Colonic mucosa (tissue), 4 donors: ENCODE measurements at places on chromosomes 3 and 15. TPM values are rescaled to one million over a fixed set of nuclear protein-coding genes. Genes with fewer than 3 reads are reported as not detected.

DNA sequence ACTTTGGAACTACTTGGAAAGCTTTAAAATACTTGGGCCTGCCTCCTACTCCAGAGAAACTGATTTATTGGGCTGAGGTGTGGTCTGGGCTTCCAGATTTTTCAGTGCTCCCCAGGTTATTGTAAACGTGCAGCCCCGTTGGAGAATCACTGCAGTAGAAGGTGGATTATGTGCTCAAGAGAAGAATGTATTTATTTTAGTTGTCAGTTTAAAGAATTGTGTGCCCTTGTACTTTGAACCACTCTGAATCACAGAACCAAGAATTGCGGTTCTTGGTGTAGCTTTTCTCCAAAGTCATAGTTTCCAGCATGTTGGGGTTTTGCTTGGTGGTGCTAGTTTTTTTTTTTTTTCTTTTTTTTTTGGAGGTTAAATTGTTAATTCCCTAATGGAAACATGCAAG, 1.6 kb downstream of the TATDN2 start:
- DNase-seq = no peak

- DNase-seq = no peak
Observed at GRCh38 chr15:40054605-40054854, 15.5 kb upstream of the SRP14 start.

- DNase-seq = no peak
Observed at GRCh38 chr3:112738366-112738765, 97.4 kb upstream of the CCDC80 start.

DNA sequence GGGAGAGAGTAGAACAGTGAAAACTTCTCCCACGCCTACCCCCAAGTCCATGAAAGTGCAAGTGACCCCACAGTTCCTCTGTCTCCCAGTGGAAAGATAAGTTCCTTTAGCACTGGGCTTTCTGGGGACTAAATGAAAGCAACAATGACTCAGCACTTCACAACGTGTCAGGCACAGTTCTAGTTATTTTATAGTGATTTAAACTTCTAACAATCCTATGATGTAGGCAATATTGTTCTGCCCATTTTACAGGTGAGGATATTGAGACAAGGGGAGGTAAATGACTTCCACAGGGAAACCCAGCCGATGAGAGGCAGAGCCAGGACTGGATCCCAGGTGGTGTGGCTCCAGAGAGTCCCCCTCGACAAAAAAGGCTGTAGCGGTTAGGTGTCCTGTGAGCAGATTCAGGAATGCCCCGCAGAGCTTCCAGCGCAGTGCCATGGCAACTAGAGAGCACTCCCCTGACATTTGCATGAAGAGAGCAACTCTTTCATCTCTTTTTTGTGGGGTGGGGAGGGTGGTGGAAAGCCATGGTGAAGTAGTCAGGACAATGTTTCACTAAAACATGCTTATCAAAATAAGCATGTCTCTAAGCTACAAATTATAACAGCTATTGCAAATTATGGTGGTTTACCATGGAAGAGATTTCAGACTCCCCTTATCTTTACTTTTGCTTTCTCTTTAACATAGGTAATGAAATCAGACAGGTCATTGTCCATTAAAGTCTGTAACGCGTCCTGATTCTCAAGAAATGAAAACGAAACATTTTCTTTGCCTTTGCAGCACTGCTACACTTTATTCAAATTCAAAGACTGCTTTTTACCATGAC, 62.1 kb downstream of the NR2F2 start:
- DNase-seq = no peak

- no peak for DNase-seq
Observed at GRCh38 chr15:42165106-42165505, 8.7 kb upstream of the PLA2G4F start.

DNA sequence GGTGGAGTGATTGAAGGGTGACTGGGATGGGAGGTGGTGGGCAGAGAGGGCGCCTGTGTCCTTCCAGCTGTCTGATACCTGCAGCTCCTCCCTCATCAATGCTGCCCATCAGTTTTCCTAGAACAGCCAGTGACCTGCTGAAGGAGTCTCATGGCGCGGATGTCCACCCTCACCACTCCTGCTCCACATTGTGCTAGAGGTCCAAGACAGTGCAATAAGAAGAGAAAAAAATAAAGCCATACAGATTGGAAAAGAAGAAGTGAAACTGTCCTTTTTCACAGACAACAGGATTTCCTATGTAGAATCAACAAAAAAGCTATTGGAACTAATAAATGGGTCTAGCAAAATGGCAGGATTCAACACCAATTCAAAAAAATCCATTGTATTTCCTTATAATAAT, 7.4 kb downstream of the ZDHHC19 start:
- no peak for DNase-seq

CASR gene
- 0.16 TPM for total RNA-seq

GRCh38 chr3:180409883-180410282, 192.1 kb upstream of the TTC14 start:
- DNase-seq = no peak

GRCh38 chr3:129476586-129476985, 36.6 kb downstream of the IFT122 start:
- DNase-seq = no peak

DNA sequence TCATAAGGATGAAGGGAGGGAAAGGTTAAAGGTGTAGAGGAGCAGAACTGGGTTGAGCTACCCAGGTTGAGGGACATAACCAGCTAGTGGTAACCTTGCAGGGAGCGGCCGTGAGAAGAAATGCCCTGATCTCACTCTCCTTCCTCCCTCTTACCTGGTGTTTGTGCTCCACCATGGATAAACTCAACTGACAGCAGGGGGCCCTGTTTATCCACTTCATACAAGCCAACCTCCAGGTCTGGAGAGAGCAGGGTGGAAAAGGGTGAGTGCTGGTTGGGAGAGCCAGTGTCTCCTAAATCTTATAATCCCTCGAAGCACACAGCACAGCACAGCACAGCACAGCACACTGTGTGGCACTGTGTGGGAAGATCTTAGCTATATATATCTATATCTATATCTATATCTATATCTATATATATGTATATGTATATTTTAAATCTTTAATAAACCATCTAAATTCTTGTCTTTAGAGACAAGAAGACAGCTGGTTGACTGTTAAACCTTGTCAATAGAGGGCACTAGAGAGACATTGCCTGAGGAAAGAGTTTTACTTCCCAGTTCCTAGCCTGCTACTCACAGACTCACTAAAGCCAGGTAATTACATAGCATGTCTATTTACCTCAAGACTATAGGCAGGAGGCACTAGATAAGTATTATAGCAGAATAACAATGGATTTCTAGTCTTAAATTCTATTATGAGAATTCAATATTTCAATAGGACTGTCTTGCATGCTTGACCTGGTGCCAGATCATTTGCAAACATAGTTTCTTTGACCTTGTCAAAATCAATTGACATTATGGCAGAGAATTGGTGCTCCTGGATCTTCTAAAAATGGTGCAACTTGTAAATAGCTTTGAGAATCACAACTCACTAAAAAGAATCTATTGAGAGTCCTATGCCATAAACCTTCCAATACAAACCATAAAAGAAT, 21.7 kb upstream of the FMN1 start:
- DNase-seq = no peak

GRCh38 chr3:42369304-42369703, 41.1 kb downstream of the LYZL4 start:
- DNase-seq = no peak

A4GNT gene
- not detected for total RNA-seq

DNA sequence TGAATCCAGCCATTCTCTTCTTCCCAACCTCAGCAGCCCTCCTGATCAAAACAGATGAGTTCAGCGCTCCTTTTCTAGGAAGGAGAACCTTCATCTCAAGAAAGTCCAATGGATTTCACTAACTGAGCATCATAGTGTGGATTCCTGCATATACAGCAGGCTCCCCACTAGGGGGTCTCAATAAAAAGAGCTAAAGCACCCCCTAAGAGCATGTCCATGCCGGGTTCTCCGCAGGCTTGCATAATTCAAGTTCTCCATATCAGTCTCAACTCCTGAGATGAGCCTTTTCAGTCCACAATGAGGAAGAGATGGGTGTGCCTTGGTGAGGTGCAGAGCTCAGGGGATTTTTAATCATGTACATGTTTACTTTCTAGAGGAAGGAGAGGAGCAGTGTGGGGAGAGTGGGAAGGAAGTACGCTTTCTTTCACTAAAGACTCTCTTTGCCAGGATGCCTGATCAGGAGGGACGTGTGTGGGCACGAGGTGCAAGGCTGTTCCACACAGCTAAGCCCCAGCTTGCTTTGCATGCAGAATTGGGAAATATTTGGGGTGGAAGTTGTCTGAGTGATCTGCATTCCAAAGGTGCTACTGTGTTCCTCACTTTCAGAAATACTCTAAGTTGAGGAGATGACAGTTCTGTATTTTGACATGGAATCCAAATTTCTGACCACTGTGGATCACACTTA, 563.5 kb downstream of the OCA2 start:
- DNase-seq = no peak

CNTN4 gene
- total RNA-seq = 19.1 TPM

DNA sequence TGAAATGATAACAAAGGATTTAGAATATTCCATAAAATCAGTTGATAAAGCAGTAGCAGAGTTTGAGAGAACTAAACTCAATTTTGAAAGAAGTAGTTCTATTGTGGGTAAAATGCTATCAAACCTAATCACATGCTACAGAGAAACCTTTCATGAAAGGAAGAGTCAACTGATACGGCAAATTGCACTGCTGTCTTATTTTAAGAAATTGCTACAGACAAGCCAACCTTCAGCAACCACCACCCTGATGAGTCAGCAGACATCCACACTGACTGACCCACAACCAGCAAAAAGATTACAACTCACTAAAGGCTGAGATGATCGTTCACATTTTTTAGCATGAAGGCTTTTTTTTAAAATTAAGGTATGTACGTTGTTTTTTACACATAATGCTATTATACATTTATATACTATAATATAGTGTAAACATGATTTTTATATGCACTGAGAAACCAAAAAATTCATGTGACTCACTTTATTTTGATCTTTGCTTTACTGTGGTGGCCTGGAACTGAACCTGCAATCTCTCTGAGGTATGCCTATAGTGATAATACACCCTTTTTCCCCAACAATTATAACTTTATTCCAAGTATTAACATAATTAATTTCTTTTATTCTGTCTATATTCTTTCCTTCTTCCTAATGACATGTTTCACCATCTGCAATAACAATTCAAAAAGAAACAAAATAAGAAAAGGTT, 109.9 kb downstream of the TBC1D5 start:
- no peak for DNase-seq

GRCh38 chr15:81001152-81002008, 657 bp downstream of the TLNRD1 start:
- DNase-seq = peak; percentile 68

GRCh38 chr3:78003090-78003489, 963.2 kb downstream of the ROBO2 start:
- DNase-seq = no peak

- no peak for DNase-seq
Observed at GRCh38 chr15:29747837-29748417, 74.3 kb downstream of the TJP1 start.

CHRD gene
- 2.0 TPM for total RNA-seq

DNA sequence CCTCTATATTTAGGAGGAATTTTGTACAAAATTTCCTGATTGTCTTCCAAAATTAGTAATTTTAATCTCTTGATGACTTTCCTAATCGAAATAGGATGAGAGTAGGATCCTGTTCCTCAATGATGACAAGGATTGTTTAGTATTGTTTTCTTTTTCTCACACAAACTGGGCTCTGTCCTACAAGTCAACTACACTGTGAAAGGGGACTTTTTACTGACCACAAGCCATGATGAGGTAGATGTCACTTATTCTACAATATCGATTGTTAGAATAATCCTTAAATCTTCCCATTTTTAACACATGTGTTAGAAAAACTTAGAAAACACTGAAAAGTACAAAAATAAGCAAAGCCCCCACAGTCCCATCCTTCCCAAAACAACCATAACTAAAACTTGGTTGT, 35.8 kb upstream of the TSC22D2 start:
- no peak for DNase-seq

DNA sequence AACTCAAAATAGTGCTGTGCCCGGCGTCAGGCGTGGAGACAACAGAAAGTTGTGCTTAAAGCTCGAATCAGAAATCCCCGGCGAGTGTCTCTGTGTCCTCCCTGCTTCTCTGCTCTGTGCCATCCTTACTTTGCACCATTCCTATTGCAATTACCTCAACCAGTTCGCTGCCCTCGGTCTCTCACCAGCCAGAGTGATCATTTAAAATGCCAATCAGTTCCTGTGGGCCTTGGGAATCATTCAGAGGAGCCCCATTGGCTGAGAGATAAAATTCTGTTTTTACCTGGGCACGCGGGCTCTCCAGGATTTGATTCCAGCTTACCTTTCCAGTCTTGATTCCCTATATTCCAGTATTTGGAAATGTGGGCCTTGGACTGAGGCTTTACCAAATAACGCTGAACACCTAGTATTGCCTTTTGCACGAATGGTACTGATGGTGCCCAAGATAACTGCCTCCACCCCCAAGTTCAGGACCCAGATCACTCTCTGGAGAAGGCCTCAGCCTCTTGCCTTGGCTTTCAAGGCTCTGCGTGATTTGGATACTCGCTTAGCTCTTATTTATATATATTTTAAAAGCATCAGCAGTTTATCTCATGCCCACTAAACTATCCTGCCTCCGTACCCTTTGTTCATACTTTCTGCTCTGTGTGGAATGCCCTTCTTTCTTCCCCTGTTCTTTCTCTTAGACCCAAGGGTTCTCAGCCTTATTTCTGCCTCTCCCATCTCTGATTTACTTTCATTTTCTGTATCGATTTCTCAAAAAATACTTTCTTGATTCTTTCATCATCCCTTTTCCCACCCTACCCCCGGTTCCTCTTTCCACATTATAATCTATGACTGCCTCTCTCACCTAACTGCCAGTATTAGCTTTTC, 863 bp downstream of the PSMA4 start:
- no peak for DNase-seq

DNA sequence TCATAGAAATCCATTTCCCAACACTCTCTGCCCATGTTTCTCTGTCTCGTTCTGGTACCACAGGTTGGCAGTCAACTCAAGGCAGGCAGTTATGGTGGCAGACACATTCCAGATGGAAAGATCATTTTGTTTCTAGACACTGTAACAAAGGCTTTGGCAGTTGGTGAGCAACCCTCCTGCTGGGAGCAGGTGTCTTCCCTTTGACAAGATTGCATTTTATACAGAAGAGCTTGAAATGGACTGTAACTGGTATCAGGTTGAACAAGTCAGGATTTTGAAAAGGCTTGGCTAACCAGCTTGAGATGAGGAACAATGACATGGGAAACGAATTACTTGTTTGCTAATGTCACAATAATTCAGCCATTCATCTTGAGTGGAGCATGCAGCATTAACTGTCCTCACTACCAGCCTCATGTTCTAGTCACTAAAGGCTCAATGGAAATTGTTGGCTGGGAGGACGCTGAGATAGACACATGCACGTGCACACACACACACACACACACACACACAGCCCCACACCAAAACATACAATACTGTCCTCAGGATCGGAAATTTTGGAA, 170.0 kb downstream of the SEMA6D start:
- no peak for DNase-seq
